ENCODE measurements at places on chromosomes 12 and 14.

DNA sequence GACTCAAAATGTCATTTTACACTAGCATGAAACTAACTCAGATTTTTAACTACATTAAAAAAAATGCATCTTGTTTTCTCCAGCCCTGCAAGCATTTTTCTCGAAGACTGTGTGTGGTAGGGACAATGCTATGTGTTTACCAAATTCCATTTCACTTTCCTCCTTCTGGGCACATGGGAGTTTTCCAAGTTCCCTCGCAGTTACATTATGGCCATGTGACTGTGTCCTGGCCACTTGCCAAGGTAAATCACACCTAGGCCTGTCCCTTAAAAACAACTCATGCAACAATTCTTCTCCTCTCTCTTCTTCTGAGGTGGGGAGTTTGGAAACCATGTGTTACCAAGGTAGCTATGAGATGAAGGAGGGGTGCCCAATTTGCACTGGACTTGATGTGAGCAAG, 108.7 kb downstream of the SYT10 start:
- no peak for DNase-seq

DNA sequence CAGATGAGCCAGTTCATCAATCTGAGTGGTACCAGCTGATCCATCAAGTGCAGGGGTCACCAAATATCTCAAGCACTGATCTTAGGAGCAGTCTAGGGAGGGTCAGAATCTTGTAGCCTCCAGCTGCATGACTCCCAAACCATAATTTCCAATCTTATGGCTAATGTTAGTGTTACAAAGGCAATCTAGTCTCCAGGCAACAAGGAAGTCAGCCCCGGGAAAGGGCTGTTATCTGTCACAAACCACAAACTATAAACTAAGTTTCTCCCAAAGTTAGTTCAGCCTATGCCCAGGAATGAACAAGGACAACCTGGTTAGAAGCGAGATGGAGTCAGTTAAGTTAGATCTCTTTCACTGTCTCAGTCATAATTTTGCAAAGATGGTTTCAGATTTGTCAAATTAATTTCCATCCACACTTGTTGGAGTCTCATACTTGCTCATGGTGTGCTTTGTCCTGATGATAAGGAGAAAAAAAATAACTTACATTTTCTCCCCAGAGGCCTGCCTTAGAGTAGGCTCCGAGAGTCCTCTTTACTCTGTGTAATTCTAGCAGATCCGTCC, 3.9 kb upstream of the ABHD4 start:
- peak; percentile 43 for DNase-seq

GRCh38 chr12:94879542-94879941, 124.0 kb downstream of the NDUFA12 start:
- no peak for DNase-seq

DNA sequence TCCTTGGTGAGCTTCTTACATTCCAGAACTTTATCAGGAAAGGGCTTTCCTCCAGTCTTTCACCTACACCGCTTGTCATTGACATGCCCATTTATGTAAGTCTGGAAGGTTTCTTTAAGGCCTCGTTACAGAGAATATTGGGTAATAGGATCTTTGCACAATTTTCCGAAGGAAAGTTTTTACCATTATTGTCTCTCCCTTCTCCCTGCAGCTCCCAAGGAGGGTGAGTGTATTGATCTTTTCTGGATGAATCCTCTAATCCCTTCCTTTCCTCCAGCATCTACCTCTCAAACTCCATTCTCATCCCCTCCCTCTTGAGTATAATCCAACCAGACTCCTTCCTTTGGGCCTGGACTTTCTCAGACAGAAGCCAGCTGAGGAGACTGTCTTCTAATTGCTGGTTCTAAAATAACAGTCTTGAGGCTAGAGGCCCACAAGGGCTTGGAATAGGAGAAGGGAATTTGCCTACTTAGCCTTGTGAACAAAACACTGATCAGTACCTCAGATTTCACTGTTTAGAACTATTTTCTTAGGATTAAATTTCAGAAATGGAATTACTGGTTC, 21.8 kb downstream of the WNK1 start:
- DNase-seq: no peak

GRCh38 chr12:111384596-111384995, 15.7 kb upstream of the PHETA1 start:
- no peak for DNase-seq

DNA sequence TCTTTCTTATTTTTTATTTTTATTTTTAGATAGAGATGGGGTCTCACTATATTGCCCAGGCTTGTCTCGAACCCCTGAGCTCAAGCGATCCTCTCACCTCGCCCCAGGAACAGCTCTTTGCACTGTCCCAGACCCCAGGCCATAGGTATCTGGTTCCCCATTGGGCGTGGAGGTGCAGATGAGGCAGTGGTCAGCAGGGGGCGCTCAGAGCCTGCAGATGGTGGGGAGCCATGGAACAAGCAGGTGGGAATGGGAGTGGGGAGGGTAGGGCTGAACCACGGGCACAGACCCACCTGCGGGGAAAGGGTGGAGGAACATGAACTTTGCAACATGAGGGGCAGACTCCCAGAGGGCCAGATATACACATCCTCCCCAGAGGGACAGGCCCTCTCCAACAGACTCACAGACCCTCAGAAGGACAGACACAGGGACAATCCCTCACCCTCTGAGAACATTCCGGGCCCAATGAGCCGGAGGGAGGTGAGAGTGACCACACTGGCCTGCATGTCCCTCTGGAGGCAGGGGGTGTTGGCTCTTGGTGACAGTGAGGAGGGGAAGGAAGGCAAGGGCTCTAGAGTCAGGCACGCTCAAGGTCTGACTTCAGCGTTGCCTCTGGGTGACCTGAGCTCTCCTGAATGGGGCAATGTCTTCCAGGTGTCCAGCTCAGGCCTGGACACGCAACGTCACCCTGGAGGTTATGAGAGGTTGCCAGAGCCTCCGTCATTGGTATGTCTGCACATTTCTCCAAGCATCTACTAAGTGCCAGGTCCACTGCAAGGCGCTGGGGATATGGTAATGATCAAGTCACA, 34.9 kb downstream of the KRT80 start:
- peak; percentile 74 for DNase-seq

GRCh38 chr12:127485528-127485927, 781.4 kb upstream of the TMEM132C start:
- DNase-seq: no peak

DNA sequence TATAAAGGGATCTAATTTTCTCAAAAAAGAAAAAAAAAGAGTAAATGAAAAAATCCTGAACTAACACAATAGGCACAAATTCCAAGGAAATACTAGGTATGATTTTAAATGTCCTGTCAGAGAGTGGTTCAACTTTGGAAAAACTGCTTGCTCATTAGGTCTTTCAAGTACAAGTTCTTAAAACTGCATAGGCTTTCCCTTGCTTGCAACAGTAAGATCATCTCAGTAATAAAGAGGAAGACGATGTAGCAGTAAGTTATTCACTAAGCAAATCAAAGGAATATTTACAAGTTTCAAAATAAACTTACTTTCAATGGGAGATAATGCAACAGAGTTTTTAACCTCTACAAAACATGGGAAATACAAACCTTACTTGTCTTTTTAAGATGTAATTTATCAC, 21.6 kb downstream of the CORO1C start:
- no peak for DNase-seq

DNA sequence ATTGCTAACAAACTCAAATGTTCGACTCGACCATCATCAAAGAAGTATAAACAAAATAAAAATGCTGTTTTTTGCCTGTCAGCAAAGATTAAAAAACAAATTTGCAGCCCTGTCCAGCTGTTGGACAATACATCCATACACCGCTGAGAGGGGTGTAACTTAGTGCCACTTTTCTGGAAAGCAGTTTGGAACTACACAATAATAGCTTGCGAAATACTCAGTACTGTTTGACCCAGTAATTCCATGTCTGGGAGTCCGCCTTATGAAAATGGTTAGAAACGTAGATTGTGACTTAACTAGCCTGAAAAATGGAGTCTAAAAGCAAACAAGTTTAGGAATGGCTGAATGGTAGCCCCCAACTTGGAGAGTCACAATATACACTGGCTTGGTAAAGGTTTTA, 6.4 kb downstream of the USP30 start:
- no peak for DNase-seq

GRCh38 chr12:27844366-27845090, 64.5 kb upstream of the MANSC4 start:
- no peak for DNase-seq

DNA sequence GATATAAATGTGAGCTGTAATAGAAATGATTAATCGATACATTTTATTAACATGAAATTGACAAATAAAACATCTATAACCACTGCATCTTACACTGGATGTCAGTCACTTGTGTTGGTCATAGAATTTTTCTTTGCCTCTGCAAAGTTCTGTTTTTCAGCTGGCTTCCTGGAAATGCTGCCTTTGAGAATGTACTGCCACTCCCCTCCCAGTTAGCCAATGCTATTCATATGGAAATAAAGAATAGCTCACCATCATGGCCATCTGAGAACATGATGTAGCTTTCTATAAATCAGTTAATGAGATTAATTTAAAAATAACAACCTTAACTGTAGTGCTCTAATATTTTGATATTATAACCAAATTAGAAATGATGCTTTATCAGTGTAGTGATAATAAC, 41.1 kb downstream of the SLCO1B1 start:
- no peak for DNase-seq

DNA sequence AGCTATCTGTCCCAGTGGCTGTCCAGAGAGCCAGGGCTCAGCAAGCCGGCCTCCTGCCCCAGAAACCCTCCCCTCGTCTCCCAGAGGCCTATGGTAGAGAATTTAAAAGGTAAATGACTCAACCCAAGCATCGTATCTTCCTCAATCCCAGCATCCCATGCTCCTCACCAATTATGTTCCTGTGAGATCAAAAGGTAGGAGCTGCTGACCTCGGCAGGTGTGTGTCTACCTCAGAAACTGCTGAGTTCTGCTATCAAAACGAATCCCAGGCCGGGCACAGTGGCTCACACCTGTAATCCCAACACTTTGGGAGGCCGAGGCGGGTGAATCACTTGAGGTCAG, 49.3 kb downstream of the FOXN3 start:
- no peak for DNase-seq

DNA sequence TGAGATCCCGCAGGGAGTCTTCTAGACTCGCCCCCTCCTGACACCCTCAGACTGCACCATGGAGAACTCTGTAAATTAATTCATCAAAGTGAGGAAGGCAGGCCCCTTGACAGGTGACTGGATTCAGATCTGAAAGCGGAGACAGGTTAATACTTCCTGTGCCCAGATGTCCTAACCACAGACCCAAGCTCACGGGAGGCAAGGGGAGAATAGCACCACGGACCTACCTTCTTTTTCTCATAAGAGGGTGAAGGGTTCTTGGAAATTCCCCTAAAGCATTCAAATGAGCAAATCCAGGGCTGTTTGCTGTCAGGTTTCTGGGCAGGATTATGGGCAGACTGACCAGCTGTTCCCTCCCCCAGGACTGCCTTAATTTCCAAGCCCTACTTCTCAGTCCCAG, 170.0 kb downstream of the ZFP36L1 start:
- DNase-seq: no peak

GRCh38 chr14:65696801-65697200, 284.3 kb downstream of the FUT8 start:
- no peak for DNase-seq

- no peak for DNase-seq
Measured at GRCh38 chr12:131671871-131672270, 39.0 kb upstream of the SFSWAP start.

GRCh38 chr12:116406529-116406928, 129.0 kb upstream of the MED13L start:
- peak; percentile 82 for DNase-seq

DNA sequence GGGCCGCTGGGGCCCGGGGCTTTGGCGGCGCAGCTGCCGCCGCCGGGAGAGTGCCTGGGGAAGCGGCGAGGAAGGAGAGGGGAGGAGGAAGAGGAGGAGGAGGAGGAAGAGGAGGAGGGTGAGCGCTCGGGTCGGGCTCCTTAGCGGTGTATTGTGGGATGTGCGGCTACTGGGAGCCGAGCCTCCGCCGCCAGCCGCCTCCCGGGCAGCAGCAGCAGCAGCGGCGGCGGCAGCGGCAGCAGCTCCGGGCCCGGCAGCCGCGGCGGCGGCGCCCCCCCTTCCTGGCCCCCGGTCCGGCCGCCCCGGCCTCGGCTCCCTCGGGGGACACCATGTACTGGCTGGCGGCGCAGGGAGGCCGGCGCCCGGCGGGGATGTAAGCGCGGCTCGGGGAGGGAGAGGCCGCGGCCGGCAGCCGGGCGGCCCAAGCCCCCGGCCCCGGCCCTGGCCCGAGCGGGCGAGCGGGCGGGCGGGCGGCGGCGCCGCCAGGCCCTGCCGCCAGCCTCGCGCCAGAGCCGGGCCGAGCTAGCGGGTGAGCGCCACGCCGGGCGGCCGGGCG, at the start of gene SETD1B:
Gene SETD1B (plus strand): TSS at position 149 of the 556 bp plus-strand sequence. CDS start 729 bp downstream, outside the sequence.
- DNase-seq: peak; percentile 76

DNA sequence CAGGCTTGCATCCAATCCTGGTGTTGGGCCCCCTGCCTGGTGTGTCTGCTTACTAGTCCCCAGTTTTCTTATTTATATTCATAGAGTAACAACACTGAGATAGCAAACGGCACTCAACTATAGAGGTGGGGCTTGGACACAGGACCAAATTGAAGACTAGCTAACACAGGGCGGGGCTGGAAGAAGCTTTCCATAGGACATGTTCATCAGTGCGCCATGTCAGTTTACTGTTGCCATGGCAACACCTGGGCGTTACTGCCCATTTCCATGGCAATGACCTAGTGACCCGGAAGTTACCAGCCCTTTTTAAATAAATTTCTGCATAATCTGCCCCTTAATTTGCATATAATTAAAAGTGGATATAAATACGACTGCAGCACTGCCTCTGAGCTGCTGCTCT, 275.5 kb upstream of the TMEM132C start:
- no peak for DNase-seq

DNA sequence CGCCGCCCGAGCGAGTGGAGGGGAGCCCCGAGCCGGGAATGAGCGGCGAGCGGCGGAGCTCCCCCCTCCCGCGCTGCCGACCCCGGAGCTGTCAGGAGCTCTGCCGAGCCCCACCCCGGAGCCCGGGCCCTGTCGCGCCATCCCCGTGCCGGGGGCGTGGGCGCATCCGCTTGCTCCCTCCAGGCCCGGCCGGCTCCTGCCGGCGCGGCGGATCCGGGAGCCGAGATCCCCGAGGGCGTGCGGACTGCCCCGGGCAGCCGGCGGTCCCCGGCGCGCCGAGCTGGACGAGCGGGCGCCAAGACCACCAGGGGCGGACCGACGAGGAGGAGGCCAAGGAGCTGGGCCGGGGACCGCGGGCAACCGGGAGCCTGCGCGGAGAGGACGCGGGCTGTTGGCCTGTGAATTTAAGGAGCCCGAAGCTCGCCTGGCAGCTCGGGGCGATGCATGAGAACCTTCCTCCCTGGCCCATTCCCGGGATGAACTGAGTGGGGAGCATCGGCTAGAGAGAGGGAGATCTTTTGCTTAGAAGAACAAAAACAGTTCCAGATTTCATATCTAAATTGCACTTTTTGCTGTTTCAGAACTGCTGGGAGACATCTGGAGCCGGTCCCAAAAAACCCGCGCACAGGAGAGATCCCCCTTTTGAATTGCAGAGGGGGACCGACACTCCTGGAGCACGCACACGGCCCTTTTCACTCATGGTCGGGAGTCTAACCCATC, 2.0 kb downstream of the PTHLH start:
- DNase-seq: peak; percentile 21

All from KBM-7 (cell line).